ENCODE measurements at places on chromosomes 2 and 18. TPM values are rescaled to one million over a fixed set of nuclear protein-coding genes. Genes with fewer than 3 reads are reported as not detected.
A peak's percentile ranks its signal among the peaks of the same experiment; 100 is the strongest.

GRCh38 chr2:103285354-103285753 is 523.5 kb downstream of the TMEM182 start:
- DNase-seq = no peak

DSC2 gene
- total RNA-seq = not detected

DNA sequence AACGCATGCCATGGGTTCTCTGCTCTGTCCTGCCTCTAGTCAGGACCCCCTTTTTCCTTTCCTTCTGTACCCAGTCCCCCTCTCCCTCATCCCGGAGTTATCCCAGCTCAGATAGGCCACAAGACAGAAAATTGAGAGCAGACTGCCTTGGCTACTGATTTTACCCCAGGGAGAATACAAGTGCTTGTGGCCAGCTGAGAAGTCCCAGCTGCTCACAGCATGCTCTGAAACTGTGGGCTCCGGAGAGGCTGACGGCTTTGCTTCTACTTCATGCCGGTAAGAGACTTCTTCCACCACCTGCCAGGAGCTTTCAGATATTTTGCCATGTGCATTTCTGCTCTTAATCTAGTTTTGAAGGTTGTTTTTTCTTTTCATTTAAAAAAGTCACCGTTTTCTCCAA is 20.0 kb upstream of the SIX2 start:
- no peak for DNase-seq

RPRM gene
- not detected for total RNA-seq

PTPN2 gene
- 86.2 TPM for total RNA-seq

DNA sequence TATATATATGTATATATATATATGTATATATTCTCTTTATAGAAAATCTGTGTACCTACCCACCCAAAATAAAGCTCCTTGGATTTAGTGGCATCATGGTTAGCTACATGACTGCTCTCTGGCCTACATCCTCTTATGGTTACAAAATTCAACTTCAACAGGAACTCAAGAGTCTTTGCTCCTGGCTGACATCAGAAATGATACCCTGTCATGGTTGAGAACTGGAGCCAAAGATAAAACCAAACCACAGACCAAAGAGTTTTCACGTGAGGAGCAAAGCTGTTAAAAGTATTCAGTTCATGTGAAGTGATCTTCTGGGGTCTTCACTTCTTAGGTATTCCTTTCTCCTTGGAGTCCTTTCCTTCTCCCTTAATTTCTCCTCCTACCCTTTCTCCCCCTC is 476.3 kb downstream of the SOX11 start:
- DNase-seq = no peak

FSHR gene
- not detected for total RNA-seq

DNA sequence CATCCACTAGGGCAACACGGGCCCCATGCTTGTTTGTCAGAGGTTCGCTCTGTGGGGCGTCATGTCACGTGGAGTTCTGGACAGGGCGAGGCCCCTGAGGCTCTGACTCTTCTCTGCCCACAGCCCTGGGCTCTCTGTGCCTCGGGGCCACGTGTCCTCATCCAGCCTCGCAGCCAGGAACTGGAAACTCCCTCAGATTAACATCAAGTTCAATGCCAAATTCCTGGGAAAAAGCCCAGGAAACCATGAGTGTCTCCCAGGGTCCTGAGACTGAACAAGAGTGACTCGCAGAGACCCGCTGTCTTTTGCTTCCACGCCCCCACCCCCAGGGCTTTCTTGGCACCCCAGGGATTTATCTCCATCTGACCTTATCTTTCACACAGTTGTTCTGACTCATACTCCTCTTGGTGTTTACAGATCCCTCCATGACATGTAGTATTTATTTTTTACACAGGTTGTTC is 174.0 kb upstream of the PIEZO2 start:
- no peak for DNase-seq

DNA sequence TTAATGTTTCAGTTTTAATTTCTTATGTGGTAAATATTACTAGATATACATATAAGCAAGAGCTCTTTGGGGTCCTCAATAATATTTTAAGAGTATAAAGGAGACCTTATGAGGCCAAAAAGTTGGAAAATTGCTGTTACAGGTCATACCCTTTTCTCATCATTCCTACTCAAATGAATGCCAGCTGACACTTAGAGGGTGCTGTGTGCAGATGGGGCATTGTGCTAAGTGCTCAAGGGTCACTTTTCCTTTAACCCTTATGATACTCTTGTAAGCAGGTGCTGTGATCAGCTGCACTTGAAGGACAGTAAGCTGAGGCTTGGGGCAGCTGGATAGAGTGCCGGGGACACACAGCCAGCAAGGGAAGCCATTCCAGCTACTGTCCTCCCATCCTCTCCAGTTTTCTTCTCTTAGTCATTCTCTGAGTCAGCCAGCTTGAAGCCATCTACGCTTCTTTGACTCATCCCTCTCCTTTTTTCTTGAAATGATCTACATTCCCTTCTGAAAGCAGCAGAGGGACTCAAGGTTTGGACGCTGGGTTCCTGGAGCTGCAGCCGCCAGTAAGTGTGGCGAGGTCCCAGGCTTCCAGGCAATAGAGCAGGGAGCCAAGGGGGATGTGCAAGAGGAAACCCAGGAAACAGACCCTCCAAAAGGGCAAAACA is 42.0 kb upstream of the CREB1 start:
- no peak for DNase-seq

DNA sequence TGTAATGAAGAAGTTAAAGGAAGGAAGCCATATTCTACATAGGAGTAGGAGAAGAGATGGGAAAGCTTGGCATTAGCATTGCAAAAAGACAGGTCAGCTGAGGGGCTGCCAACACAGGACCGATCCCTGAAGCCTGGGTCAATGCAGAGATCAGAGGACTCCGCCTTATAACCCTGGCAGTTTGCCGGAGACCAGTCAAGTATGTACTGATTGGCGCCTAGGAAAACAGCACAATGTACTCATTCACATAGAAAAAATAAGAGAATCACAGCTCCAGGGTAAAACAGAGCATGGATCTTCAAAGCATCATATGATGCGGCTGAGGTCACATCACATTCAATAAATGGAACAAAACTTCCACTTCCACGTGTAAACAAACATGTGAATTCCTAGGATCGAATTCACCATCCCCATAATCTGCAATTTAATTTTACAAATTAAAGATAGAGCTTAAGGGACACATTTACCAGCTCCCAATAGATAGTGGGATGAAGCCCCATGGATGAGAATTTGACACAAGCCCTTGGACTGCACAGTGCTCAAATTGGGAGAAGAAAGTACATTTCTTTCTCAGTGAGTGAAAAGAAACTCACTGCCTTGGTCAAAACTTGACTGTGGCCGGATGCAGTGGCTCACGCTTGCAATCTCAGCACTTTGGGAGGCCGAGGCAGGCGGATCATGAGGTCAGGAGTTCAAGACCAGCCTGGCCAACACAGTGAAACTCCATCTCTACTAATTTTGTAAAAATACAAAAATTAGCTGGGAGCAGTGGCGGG is 135.0 kb upstream of the KLHL14 start:
- no peak for DNase-seq

GRCh38 chr2:156955701-156956100 is 301.8 kb upstream of the GALNT5 start:
- no peak for DNase-seq

DNA sequence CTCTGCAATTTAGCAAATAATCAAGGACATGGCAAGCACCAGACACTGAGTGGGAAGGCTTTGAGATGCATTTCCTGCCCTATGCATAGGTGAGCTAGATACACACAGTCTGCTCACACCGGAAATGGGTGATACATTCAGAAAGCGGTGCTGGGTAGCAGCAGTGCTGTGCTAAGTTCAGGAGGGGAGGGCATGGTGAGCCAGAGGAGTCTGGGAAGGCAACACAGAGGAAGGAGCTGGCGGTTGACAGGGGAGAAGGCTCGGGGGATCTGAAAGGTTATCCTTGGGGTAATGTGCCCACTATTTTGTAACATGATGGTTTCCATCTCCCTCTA is 57.4 kb upstream of the EPAS1 start:
- peak; percentile 78 for DNase-seq

DNA sequence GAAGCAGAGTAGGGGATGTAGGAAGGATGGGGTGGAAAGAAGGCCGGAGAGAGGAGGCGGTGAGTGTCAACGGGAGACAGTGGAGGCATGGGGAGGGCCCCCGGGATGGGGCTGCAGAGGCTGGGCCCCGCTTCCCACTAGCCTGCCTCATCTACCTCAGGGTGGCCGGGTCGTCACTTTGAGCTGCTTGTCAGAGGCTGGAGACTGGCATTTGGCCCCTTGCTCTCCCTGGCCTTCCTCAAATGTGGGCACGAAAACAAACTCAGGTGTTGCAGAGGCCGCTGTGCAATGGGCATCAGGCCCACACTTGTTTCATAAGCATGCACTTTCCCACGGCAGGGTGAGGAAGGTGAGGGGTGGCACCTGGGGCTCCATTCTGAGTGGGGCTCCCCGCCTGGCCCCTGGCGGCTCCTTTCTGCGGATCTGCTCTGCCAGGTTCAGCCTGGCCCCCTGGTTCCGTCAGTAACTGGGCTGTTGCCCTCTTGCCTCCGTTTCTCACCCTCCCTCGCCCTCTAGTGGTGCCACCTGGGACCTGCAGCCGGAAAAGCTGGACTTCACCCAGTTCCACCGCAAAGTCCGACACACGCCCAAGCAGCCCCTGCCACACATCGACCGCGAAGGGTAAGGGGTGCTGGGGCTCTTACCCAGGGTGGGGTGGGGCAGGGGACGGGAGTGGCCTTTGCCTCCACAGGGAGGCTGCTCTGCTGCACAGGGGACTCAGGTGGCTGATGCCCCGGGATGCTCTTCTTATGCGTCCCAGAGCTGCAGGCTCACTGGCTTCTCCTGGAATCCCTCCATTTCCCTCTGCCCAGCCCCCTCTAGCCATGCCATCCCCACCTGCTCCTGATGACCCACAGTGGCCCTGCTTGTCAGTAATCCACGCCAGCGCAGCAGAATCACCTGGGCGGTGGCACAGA is 125.4 kb downstream of the CTIF start:
- peak; percentile 68 for DNase-seq

GRCh38 chr2:185644828-185645227 is 93.8 kb upstream of the FSIP2 start:
- DNase-seq = no peak

- DNase-seq = peak; percentile 83
Measured at GRCh38 chr2:203891474-203891873, 23.9 kb downstream of the CTLA4 start.

ST3GAL5 gene
- total RNA-seq = 10.4 TPM

TOGARAM2 gene
- 4.0 TPM for total RNA-seq

TGFA gene
- total RNA-seq = 2.5 TPM

DNA sequence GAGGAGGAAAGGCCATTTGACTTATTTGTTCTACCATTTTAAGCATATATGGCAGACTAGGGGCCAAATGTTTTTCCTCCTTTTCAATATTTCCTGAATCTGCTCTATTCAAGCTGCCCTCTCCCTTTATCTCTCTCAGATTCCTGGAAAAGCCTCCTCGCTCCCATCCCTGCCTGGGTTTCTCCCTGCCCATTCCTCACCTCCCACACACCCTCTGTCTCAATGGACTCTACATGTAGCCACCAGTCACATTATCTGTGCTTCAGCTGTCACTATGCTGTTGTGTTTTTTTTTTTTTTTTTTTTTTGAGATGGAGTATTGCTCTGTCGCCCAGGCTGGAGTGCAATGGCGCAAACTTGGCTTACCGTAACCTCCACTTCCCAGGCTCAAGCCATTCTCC is 22.9 kb downstream of the TYMS start:
- DNase-seq = no peak

DNA sequence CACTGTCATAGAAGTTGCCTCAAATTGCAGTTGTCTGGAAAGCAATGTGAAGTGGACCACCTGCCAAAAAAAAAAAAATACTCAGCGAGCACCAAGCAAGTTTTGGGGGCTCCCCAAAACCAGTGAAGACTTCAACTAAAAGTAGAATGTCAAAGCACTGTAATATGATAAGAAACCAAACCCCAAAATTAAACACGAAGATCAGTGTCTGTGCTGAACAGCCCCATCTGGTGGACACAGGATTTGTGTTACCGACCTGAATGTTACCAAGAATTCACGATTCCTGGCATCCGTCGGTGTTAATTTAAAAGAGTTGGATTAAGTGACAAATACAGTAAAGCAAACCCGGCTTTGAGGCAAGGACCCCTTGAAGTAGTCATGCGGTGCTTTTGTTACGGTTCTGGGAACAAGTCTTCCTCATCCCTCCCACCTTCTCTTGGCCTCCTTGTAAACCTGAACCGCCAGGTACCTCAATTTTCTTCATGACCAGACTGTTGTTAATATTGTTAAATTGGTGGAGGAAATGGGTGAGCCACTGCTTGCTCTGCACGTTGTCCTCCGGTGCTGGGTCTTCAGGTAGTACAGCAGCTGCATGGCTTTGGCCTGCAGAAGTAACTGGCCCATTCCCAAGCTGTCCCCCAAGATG is 31.3 kb upstream of the SSB start:
- DNase-seq = peak; percentile 58

CRYGD gene
- not detected for total RNA-seq

DNA sequence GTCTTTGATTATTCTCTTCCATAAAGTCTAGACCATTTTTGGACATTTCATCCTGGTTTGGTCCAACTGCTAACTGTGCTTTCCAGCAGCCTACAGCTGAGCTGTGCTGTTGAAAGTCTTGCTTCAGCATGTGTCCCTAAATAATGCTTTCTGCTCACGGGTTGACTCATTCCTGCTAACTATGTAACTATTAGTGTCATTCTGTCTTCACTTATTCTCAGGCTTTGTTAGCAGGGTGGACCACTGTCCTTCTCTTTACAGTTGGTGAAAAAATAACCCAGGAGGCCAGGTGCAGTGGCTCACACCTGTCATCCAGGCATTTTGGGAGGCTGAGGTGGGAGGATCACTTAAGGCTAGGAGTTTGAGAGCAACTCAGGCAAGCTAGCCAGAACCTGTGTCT is 8.9 kb downstream of the ADAM23 start:
- DNase-seq = no peak

DNA sequence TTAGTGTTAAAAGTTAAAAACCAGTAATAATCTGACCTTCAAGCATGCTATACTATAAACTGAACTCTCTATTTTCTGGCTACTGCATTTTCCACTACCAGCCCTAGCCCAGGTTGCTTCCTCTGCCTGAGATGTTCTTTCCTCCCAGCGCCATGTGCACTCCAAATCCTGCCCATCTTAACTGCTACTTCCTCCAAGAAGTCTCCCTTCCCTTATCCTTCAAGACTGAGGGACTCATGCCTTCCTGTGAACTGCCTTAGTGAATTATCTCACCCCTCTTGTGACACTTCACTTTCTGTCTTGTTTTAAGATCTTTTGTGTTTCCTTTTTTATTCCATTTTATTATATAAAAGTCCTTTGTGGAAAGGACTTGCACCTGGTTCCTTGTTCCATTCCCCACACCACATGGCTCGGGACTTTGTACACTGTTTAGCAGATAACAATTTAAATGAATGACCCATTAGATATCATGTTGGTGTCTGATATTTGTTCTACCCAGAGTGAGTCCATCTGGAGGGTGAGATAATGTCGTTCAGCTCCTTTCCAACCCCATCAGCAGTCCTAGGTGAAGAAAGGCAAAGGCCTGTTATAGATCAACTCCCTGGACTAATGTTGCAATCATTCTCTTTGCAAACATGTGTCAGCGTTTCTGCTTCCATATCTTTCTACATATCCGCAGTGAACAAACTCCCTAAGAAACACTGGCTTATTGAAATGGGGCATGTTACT is 20.9 kb upstream of the AGFG1 start:
- DNase-seq = no peak

PCARE gene
- not detected for total RNA-seq

SERPINB4 gene
- total RNA-seq = not detected

Measured in activated T-cell treated with anti-CD3 and anti-CD28 coated beads, Interleukin-2, amount 50 U/mL, for 72 hours (primary cell).